ENCODE measurements at places on chromosomes 3 and 15.

- no peak for DNase-seq
These were observed 37.2 kb upstream of the PRR20G start for GRCh38 chr3:127324913-127325628.

DNA sequence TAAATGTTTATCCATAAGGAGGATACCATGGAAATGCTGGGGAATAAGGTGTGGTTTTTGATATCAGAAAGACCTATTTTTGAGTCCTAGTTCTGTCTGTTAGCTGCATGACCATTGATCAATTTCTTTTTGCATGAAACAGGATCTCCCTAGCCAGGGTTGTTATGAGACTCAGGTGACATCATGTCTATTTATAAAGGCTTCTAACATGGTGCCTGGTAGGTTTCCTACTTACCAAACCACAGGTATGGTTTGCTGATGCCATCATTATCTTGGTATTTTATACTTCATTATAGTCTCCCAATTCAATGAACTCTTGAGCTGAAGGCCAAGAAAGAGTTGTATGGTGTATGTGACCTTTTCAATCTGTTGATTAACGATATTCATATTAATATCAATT lies 144.0 kb downstream of the CLSTN2 start:
- no peak for DNase-seq

GRCh38 chr3:135141672-135142071 lies 346.6 kb downstream of the EPHB1 start:
- DNase-seq, result no peak

GRCh38 chr15:33226559-33227181 lies 32.2 kb upstream of the FMN1 start:
- DNase-seq, result no peak

GRCh38 chr3:121809249-121809648 lies 25.6 kb downstream of the IQCB1 start:
- no peak for DNase-seq

- DNase-seq, result no peak
These were observed 99.6 kb downstream of the FNDC3B start for GRCh38 chr3:172138792-172139507.

GRCh38 chr3:14208977-14209394 lies 30.4 kb downstream of the LSM3 start:
- no peak for DNase-seq

DNA sequence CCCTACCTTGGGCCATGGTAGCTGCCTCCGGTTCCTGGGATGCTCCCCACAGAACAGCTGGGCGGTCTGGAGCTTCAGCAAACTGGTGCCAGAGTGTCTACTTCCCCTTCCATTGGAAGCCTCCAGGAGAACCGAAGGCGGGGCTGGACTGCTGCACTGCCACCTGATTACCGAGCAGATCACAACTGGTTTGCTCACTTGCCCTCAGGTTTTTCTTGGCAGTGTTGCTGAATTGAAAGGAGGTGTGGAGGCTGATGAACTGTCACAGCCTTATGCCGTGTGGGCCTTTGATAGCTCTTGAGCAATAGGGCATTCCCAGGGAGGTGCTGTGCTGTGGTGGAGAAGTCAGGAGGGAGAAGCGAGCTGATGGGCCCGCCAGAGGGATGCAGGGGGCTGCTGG lies at the start of gene TGM5:
Gene TGM5, minus strand, starts transcription at position 95 of the 400 bp plus-strand sequence. Its CDS starts 79 bp downstream, at position 16.
- DNase-seq, result no peak

GRCh38 chr3:104359546-104359945 lies 1007.2 kb upstream of the ALCAM start:
- DNase-seq, result no peak

DNA sequence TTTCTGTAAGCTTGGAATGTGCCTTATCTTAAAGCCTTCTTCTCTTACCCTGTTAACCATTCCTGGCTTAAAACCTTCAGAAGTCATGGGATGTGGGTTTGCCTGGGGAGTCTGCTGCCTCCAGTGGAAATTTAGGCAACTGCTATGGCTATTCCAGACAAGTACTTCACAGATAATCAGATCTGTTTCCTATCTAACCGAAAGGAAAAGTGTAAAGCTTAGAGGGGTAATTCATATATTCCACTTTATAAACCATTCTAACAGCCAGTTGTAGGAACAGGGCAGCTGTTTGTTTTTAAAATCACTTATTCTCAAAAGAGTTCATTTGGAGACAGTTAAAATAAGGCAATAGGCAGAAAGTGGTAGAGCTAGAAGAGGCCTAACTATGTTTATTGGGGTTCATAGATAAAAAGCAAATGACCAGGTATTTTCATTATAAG lies 219.9 kb downstream of the TCF12 start:
- no peak for DNase-seq
